Kidney (tissue), 22 donors: ENCODE measurements at places on chromosomes 3 and 15.
A peak's percentile ranks its signal among the peaks of the same experiment; 100 is the strongest.

- no peak for DNase-seq
Observed at GRCh38 chr3:156547637-156548036, 7.3 kb downstream of the SSR3 start.

GRCh38 chr15:70763120-70763949 is at the start of gene UACA:
TSS of gene UACA (minus strand) at chr15:70763558. CDS start at chr15:70763407, 151 bp downstream.
- DNase-seq: peak; percentile 99

GRCh38 chr3:190004656-190005055 is 116.0 kb downstream of the P3H2 start:
- no peak for DNase-seq

- DNase-seq: no peak
Observed at GRCh38 chr3:64148955-64149653, 76.2 kb downstream of the PRICKLE2 start.

DNA sequence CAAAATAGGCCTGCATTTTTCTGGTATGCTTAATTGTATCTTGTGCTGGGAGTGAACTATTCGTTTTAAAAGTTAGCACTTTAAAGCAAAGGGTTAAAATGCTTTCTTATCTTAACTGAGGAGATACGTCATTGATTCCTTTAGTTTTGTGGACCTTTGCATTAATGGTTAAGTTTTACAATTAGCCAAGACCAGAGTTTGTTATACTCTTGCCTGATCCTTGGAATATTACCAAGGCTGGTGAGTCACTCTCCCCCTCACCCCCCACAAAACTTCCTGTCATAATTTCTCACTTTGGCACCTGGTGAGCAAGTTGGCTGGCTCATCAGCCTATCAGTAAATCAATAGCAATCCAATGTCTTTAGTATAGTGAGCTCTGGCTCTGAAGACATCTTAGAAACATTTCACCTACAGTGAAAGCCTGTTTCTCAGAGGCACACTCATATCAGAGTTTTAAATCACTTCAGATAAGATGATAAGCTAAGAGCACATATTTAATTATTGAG is 26.7 kb downstream of the SLC2A2 start:
- DNase-seq: no peak

DNA sequence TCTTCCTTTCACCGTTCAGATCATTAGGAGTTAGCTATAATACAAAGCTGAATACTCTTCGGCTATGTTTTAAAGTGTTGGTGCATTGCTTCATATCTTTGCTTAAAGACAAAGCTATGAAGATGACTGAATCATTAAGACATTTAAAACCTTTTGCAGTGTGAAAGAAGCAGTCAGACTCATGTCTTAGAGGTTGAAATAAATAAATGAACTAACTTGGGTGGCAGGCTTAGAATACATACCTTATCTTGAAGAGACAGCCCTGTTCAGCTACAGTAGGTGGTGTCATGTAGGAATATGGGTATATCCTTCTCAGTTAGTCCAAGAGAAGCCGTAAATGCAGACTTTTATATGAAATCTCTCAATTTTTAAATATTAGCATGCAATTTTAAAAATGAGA is 63.4 kb downstream of the OPA1 start:
- DNase-seq: no peak

GRCh38 chr3:169955406-169955805 is 11.2 kb upstream of the SEC62 start:
- DNase-seq: no peak
